ENCODE measurements at places on chromosomes 16 and 17.

DNA sequence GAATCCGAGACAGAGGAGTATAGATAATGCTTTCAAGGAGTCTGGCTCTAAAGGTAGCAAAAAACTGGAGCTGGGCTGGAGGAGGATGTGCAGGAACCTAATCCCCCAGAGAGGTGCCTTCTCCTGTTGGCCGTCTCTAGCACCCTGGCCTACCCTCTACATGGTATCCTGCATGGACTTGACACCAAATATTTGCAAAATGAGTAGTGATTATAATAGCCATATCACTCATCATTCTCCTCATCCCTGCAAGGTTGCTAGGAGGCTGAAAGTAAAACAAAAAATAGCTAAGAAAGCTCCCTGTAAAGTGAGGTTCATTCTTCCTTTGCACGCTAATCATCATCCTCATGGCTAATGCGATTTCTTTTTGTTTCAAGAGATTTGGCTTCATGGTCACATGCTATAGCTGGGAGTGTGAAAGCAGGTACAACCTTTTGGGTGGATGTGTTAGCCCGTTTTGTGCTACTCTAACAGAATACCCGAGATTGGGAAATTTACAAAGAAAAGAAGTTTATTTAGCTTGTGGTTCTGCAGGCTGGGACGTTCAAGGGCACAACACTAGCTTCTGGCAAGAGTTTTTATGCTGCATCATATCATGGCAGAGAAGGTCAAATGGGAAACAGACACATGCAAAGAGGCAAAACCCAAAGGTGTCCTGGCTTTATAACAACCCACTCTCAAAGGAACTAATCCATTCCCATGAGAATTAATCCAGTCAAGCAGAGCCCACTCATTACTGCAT lies 27.1 kb upstream of the CIITA start:
- no peak for DNase-seq

- no peak for DNase-seq
Measured at GRCh38 chr16:55660828-55661227, 5.0 kb downstream of the SLC6A2 start.

DNA sequence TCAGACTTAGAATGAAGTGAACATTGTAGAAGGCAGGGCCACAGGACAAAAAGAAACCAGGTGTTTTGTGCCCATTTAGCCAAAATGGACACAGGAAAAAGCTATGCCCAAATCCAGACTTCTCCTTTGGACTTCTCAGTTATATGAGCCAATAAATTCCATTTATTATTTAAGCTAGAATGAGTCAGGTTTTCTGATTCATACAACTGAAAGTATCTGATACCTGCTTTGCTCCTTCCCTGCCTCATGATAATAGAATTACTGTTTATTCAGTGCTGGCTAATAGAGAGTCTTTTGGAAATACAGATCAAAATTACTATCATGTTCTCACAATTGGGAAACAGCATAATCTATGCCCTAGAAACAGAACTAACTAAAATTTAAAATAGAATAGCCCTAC lies 8.7 kb upstream of the CPD start:
- no peak for DNase-seq

DNA sequence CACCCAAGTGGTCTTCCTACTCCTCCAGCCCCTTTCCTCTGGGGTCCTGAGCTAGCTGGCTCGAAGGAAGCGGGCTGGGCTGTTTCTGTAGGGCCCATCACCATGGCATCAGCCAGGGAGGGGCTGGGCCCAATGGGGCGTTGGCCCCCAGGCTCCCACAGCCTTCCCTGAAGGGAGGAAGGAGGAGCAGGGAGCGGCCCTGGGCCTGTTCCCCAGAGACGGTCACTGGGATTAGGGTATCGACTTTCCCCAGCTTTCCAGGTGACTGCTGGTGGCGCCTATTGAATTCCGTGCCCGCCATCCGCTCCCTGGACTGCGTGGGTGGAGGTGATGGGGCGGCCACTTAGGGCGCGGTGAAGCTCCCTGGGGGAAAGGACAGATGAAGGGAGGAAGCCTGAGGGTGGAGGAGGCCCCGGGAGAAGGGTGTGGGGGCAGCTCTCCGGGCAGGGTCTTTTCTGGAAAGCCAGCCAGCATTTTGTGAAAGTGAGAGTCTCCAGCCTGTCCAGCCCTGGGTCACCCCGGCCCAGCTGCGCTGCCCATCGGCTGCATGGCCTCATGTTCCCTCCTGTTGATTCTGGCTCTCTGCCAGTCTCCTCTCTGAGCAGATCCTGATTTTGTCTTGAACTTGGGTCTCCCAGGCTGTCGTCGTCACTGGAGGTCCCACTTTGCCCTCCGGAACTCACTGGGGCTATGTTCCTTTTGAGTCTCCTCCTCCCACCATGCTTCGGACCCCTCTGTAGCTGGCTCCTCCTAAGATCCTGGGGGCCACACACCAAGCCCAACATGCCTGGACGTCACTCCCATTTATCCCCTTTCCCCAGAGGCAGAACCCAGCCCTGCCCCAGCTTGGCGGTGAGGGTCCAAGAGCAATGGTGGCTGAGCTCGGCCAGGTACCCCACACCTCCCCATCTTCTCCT lies 9.8 kb downstream of the NHERF1 start:
- no peak for DNase-seq

GRCh38 chr16:29961479-29962343 lies at the start of gene TMEM219:
Gene TMEM219 (plus strand): TSS chr16:29962079. CDS start chr16:29963144, 1,065 bp downstream.
- peak; percentile 95 for DNase-seq

DNA sequence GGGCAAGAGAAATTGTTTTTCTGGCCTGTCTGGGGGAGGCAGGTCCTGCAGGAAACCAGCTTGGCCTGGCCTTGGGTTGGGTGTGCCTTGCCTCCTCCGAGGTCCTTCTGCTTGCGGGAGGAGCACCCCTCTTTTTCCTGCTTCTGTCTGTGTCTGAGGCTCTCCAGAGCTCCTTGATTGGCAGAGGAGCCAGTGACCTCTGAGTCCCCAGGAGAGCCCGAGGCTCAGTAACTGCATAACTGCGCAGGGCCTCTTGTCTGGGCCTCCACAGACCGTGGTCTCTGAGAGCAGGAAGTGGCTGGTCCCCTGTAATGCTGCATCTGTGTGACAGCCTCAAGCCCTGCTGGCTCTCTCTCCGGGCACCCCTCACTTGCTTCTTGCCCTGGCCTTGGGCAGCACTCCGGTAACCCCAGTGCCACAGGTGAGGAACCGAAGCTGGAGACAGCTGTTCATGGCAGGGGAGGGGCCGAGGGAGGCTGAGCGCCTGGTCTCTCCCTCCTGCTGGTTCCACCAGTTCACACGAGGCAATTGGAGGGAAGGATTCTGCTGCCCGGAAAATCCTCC lies 1.6 kb downstream of the CAPN15 start:
- DNase-seq, result no peak

DNA sequence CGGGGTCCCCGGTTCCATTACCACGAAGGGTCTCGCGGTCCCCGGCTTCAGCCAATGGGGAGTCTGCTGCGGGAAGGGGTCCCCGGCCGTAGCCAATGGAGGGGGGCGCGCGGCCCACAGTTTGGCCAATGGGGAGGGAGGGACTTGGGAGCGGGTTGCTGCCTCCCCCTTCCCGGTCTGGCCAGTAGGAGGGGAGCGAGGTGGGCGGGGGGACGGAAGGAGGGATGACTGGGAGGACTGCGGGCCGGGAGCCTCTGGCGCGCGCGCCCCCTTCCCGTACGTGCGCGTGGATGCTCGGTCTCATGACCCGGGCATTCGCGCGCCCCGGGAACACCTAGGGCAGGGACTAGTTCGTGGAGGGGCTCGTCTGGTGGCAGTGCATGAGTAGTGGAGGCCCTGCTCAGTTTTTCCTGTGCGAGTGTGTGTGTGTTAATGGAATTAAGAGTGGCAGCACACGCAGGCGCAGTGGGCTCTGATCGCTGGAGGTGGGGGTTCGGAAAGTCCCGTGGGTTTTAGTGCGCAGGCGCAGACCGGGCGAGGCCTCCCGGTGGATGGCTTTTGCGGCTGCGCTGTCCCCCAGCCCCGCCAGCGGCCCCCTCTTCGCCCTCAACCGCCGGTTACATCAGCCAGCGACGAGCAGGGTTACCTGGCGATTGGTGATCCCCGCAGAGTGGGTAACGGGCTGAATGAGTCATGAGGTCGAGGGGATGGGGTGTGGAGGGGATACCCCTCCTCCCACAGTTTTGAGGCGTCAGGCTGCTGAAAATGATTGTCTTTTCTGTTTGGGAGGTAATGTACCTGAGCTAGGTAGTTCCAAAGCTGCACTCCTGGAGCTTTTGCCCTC lies 1.3 kb downstream of the ATXN2L start:
- DNase-seq, result peak; percentile 94

- DNase-seq, result no peak
Measured at GRCh38 chr17:1737531-1738291, 5.0 kb upstream of the SERPINF2 start.

DNA sequence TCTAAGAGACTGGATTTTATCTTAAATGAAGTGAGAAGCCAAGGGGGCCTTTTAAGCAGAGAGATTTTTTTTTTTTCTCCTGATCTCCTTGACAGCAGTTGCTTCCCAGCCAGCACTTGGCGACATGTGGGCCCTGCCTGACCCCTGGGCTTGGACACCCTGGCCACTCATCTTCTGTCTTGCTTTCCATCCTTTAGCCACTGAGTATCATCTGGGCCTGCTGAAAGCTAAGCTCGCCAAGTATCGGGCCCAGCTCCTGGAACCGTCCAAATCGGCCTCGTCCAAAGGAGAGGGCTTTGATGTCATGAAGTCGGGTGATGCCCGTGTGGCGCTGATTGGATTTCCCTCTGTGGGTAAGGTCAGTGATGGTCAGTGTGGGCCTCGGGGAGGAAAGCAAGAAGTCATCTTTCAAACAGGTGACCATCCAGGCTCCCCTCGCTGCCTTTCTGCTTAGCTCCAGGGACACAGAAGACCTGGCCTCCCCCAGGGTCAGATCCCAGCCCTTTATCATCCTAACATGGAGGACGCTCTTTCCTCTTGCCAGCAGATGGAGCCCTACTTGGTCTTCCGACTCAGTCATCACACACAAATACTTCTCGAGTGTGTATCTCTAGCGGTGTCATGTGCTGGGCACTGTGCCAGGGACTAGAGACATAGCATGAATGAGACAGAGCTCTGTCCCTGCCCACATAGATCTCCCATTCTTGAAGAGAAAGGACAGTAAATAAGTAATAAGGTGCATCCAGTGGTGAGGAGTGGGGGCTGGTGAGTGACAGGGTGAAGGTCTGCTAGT lies 6.1 kb downstream of the DRG2 start:
- DNase-seq, result no peak

- no peak for DNase-seq
Measured at GRCh38 chr17:40791111-40791510, 8.6 kb downstream of the KRT28 start.

DNA sequence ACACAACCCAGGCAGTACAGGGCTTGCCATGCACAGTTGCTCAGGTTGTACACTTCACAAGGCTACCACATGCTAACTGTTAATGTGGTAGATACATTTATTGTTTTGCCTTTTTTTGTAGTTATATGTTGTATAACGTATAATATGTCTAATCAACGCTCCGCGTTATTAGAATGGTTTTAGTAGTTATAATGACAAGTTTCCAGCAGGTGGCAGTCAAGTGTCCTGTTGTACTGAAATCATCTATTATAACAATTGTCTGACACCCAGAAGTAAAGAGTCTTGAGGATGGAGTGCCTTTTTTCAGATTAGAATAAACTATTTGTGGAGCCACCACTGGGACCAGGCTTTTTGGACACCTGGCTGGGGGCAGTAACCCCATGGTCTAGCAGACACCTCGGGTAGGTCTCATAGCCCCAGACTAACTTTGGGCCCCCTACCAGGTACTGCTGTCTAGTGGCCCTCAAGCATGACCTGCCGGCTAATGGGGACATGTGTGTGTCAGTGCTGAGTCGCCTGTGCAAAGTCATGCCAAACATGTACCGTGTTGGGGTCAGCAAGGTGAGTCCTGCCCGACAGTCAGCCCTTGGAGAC lies 32.8 kb downstream of the MYO15A start:
- no peak for DNase-seq

GRCh38 chr16:73140929-73141328 lies 93.0 kb upstream of the ZFHX3 start:
- no peak for DNase-seq

DNA sequence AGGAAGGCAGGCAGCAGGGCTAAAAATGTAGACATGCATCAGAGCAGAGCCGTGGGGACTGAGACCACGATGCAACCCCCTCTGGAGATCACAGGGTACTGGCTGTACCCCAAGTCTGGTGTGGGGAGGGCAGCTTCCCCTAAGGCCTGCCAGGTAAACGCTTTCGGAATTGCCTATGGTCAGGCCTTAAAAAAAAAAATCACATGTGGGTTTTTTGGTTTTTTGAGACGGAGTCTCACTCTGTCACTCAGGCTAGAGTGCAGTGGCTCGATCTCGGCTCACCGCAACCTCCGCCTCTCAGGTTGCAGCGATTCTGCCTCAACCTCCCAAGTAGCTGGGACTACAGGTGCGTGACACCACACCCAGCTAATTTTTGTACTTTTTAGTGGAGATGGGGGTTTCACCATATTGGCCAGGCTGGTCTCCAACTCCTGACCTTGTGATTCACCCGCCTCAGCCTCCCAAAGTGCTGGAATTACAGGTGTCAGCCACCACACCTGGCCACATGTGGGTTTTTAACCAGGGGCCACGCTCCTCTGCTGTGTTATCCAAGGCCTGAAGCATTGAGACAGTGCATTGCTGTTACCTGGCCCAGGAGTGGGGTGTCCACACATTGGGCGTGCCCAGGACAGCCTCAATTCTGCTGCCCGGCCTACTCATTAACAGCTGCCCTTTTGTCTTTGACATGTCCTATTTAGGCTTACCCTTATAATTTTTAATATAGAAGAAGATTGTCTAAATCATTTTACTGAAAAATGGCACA lies 50.4 kb downstream of the LITAF start:
- no peak for DNase-seq

DNA sequence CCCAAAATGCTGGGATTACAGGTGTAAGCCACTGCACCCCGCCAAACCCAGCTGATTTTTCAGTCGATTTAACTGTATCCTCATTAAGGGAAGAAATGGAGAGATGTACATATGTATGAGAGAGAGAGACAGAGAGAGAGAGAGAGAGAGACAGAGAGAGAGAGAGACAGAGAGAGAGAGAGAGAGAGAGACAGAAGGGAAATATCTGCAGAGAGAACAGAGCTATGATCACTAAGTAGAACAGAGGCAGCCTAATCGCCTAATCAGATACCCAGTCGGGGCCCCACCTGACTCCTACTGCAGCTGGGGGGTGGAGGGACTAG lies 70.0 kb downstream of the RBBP6 start:
- no peak for DNase-seq

DNA sequence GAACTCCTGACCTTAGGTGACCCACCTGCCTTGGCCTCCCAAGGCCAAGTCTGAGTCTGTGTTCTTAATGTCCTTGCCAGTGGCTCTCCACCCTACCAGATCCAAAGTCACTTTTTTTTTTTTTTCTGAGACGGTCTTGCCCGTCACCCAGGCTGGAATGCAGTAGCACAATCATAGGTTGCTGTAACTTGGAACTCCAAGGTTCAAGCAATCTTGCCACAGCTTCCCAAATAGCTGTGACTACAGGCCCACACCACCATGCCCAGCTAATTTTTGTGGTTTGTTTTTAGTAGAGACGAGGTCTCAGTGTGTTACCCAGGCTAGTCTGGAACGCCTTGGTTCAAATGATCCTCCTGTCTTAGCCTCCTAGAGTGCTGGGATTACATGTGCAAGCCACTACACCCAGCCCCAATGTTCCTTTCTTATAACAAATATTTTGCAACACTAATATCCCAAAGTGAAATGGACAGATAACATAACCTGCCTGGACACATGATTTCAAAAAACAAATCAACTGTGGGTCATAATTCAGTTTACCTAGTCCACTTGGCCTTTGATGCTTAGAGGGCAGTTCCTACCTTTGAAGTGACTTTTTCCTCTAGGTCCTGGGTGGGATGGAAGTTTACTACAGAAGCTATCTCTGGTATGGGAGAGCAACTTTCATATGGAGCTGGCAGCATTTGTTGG lies 4.0 kb upstream of the RAPGEFL1 start:
- DNase-seq, result no peak

Data from activated CD4-positive, CD25-positive, alpha-beta regulatory T cell treated with anti-CD3 and anti-CD28 coated beads, Interleukin-2, amount 50 U/mL, for 72 hours (primary cell).